ENCODE measurements at places on chromosomes 12 and 14.

DNA sequence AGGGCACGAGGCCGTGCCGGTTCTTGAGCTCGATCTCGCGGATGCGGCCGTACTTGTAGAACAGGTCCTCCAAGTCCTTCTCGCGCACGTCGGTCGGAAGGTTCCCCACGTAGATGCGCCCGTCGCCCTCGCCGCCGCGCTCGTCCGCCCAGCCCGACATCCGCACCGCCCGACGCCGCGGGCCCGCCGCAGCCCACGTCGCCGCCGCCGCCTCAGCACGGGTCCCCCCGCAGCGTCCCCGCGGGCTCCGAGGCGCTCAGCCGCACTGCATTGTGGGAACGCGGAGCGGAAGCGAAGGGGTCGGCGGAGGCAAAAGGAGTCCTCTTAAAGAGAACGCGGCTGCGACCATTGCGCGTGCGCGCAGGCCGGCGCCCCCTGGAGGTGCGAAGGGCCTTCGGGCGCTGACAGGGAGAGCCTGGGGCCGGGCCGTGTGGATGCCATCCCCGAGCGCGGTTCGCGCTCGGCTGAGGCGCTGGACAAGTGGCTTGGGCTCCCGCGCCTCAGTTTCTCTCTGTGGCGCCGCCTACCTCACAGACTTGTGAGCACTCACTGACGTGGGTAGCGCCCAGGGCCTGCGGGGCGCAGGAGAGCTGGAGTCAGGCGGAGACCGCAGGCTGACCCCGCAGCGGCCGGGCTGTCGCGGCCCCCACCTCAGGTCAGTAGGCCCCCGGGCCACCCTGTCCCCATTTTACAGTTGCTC is at the start of gene SRSF9:
Gene SRSF9 (minus strand): TSS at position 299 of the 700 bp plus-strand sequence. CDS start 139 bp downstream, at position 160.
- peak; percentile 97 for DNase-seq

- DNase-seq = peak; percentile 86
These were observed 22.3 kb downstream of the CKB start for GRCh38 chr14:103500148-103500990.

DNA sequence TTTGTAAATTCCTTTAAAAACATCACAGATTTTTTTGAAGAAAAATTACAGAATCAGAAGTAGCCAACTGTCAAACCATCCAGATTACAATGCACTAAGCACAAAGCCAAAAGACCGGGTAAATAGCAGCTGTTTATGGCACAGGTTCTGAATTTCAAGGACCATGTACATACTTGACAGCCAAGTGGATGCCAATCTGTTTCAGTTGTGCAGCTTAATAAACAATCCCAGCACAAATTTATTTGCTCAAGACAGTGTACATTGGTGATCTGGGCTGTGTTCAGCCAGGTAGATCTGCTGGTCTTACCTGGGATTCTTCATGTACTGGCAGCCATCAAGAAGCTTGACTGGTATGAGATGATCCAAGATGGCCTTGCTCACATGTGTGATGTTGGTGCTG is 229.8 kb upstream of the FLRT2 start:
- no peak for DNase-seq

DNA sequence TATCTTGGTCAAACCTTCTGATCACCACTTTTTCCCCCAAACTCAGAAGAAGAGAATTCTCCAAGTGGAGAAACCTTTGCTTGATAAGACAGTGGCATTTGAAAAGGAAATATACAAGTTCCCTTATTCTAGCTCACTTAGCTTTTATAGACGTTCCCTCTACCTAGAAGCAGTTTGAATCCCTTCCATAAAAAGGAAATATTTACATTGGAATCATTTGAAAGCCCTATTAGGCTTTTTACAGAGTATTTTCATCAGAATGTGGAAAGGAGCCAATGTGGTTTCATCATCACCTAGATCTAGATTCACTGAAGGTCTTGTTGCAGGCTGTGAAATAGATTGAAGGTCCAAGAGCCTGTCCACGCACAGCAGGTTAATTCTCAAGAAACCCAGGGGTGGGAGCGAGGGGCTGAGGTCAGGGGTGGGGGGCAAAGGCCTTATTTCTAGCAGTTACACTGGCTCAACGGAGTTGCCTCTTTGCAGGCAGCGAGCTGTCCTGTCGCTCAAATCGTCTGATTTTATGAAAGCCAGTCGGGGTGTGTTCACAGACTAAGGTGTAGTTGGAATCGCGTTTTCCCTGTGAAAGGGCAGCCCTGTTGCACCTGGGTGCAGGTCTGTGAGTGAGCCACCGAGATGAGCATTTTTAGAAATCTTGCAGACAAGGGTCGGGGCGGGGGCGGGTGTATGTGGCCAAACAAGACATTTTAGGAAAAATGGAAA is 45.6 kb downstream of the AACS start:
- DNase-seq = peak; percentile 79

DNA sequence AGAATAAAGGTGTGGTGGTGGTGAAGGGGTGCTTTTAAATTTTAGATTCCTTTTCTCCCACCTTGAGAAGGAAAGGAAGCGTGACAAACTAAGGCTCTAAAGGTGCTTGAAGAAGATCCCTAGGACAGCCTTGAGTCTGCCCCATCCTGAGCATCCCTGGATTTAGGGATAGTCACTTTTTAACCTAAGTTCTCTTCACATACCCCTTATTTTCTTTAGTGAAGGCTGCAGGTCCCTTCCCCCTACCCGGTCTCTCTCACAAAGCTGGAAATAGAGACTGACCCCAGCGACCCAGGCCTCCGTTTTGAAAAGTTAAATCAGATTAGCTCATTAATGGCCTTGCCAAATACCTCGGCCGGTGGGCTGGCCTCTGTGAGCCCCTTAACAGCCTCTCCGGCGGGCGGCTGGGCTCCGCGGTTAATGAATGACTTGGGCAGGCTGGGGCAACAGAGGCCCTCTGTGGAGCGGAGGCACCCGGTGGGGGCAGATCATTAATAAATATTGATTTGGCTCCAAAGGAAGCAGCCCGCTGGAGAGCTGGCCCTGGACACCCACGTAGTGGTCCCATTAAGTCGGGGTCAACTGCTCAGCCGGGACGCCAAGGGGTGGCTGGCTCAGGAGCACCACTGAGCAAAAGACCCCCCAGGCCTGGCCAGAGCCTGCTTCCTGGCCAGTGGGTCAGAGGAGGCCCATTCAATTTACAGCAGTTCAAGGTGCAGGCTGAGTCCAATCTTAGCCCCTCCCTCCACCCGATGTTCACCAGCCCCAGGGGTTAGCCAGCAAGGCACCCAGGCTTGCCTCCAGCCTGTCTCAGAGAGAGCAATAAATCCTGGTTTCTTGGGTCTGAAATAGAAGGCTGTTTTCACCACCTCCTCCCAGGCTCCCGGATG is 31.8 kb downstream of the PAH start:
- DNase-seq = no peak

DNA sequence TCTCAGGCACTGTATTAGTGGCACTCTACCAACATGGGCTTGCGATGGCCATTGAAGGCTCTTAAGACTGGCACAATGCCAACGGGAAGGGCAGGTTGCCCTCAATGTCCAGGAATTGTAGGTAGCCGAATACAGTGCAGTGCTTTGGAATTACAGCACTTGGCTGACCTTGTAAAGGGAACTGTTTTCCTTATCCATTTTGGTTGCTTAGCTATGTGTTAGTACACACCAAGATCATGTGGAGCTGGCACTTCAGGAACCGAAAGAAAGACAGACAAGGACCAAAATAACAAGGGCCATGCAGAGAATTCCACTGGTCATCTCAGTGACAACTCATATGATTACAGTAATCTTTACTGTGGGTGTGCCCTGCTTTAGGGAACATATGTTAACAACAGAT is 72.7 kb downstream of the DYRK2 start:
- DNase-seq = no peak

DNA sequence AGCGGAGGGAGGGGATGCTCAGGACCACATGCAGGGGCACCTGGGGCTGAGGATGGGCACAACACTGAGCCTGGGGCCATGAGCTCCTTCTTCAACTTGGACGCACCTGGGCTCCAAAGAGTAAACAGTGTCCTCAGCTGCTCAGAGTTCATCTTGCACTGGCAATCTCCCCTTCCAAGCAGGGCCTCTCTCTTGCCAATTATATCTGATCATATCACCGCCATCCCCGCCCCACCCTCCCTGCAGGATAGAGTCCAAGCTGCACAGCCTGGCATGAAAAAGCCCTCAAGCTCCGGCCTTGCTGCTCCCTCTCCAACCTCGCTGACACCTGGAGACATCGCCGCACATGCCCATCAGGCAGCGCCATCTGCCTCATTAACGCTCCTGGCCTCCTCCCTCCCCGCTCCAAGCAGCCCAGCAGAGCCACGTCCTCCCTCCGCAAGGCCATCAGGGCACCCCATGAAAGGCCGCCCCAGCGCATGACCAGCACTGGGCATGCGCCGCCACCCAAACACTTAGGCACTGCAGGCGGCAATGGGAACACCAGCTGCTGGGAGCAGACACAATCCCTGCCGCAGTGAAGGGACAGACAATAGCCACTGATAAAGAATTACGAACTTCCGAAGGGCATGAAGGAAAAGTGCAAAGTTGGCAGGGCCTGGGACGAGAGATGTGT is 88.8 kb downstream of the CHGA start:
- no peak for DNase-seq

- DNase-seq = peak; percentile 31
These were observed 67.6 kb downstream of the PLEKHA5 start for GRCh38 chr12:19196959-19197630.

- no peak for DNase-seq
These were observed 19.4 kb downstream of the LPCAT3 start for GRCh38 chr12:6998715-6999451.

DNA sequence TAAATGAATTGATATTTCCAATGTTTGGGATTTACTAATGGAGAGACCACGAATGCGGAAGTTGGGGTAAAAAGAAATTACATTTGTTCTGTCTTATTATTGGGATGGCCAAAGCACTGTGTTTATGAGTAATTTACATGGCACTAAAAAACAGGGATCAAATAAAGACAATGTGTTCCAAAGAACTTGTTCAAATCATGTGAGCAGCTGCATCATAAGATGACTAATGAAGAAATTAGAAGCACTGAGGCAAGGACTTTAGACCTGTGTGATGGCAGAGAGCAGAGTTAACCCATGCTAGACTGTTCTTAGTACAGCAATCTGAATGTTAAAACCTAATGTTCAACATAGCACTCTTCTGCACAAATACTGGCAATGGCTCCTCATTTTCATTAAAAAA is 34.3 kb upstream of the DCN start:
- peak; percentile 32 for DNase-seq

DNA sequence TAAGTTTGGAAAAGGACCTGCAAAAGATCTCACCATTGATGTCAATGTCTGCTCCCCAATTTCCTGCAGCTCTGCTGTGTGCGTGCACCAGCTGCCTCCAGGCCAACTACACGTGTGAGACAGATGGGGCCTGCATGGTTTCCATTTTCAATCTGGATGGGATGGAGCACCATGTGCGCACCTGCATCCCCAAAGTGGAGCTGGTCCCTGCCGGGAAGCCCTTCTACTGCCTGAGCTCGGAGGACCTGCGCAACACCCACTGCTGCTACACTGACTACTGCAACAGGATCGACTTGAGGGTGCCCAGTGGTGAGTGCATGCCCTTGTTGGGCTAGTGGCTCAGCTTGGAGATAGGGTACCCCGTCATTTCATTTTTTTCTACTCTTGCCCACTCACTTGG is 23.7 kb downstream of the ACVR1B start:
- no peak for DNase-seq

- peak; percentile 7 for DNase-seq
These were observed 58.7 kb upstream of the PRMT8 start for GRCh38 chr12:3432176-3432742.

DNA sequence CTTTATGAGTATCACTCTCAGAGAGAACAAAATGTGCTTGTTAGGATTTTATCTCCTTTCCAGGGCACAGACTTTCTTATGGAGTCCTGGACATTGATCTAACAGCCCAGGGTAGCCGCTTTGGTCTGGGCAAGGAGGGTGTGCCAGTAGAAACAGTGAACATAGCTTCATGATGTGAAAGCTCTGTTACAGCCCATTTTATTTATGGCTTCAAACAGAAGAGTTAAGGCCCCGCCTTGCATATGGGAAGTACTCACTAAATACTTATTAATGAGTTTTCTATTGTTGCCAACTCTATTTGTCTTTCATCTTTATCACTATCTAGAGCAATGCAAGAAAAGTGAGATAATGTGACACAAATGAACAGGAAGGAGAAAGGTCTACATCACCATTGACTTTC is 200.5 kb downstream of the NTF3 start:
- DNase-seq = no peak

DNA sequence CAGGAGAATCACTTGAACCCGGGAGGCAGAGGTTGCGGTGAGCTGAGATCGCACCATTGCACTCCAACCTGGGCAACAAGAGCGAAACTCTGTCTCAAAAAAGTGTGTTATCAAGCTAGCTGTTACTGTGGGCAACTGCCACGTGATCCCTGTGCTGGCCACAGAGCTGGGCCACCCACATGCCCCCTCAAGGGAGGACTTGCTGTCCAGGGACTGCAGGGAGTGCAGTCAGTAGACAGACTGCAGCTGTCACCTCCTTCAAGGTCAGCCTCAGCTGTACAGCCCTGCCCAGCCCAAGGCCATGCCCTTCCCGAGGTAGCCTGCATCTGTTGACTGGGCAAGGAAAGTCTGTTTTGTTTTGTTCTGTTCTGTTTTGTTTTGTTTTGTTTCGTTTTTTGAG is 46.6 kb upstream of the BICDL1 start:
- DNase-seq = no peak

GRCh38 chr12:50401500-50402081 is 906 bp downstream of the LARP4 start:
- DNase-seq = peak; percentile 77

DNA sequence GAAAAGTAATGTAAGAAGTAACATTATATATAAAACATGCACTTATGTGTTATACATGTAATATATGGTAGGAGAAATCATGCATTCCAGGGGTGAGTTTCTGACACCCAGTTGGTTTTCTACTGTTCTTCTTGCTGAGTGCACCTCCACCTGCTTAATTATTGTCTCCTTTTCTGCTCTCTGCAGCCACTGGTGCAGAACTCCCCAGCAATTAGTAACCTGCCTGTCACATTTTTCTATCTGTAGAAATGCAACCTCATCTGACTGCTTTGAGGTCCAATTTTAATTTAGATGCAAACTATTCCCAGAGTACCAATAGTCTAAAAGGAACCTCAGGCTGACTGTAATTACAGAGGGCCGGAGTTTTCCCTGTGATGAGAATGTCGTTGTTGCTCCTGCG is 842.1 kb downstream of the AACS start:
- DNase-seq = no peak

GRCh38 chr14:55356913-55357312 is 54.7 kb downstream of the ATG14 start:
- no peak for DNase-seq

DNA sequence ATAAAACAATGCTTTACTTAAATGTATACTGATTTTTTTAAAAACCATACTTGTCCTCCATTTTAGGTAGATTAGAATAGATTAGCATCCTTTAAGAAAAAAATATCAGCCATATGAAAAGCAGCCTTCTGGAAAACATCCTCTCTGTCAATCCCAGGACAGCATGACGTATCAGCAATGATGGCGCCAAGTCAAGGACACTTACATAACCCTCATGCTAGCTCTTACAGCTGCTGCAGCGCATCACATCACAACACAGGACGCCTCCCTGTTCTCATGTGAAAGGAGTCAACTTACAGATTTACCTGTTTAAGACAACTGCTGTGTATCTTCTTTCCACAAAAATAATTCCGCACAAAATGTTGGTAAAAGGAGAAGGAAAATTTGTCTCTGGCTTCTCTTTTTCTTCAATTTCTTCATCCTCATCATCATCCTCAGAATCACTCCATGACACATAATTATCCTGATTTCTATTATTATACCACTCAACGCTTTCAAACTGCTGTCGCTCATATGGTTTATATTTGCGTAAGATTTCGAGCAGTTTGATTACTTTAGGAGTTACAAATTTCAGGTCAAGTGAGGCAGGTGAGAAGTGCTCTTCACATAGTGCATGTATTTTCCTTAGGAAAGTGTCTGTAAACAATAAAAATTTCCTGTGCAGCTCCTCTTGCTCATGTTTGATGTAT is 33.3 kb downstream of the DICER1 start:
- no peak for DNase-seq
